ENCODE measurements at places on chromosomes 11 and 22.

DNA sequence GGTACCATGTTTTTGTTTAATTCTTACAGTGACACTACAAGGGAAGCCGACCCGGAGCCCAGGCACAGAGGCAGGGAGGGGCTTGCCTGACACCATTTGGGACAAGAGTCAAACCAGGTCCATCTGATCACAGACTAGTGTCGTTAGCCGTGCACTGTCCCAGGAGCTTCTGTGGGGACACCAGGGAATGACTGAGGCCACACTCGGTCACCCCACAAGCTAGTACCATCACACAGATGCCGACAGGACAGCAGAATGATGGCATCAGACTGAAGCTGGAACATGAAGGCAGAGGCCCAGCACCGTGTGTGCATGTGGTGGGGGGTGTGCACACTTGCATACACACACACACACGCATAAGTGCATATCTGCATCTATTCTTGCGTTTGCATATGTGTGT is 61.5 kb upstream of the NECTIN1 start:
- no peak for DNase-seq
- H3K27ac ChIP-seq: no peak overlapping the region
- H3K4me3 ChIP-seq: no peak overlapping the region

GRCh38 chr11:101707477-101707876 is 123.7 kb upstream of the TRPC6 start:
- H3K4me3 ChIP-seq: no peak overlapping the region
- H3K27ac ChIP-seq: no peak overlapping the region
- H3K4me1 ChIP-seq: no peaks in the 10 kb centered on the region
- H3K36me3 ChIP-seq: no peaks in the 10 kb centered on the region
- no peak for DNase-seq

- H3K27ac ChIP-seq: peak overlapping the region; percentile 77
- no peak for DNase-seq
- no peaks in the 10 kb centered on the region for H3K27me3 ChIP-seq
- H3K4me1 ChIP-seq: peaks cover 9% of the 10 kb centered on the region
- peak overlapping the region; percentile 97 for H3K4me3 ChIP-seq
- peaks cover 5% of the 10 kb centered on the region for H3K36me3 ChIP-seq
These were observed 737 bp downstream of the PPP2R1B start for GRCh38 chr11:111765320-111765983.

DNA sequence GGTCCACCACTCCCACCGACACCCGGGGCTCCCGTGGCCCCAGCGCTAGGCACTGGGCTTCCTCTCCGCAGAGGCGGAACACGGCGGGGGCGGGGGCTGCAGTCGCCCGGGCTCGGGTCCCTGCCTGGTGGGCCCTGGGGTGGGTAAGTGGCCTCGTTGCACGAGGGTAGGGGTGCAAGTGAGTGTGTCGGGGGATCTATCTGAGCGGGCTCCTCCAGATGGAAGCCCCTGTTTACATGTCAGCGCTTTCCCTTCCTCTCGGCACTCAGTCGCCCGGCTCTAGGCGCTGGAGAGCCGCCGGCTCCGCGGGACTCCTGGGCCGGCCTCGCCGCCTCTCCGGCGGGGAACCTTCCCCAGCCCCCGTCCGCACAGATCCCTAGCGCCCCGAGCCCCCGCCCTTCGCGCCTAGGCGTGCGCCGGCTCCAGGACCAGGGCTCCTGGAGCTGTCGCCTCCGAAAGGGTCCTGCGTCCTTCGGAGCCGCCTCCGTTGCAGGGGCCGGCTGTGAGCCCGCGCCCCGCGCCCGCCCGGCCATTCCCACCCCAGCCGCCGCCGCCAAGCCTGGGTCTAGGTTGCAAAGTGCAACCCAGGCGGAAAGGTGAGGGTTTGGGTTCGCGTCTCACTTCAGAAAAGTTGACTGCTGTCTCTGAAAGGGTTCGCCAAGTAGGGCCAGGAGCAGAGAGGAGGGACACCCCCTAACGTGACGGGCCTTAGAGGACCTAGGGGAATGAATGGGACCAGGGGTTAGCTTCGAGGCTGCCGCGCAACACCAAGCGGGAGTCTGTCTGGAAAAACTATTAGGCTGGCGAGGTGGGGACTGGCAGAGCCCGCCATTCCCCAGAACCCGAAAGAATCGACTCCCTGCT is 978 bp downstream of the FLI1 start:
- DNase-seq: peak; percentile 53
- peaks cover 29% of the 10 kb centered on the region for H3K36me3 ChIP-seq
- H3K27ac ChIP-seq: peak overlapping the region; percentile 84
- H3K4me3 ChIP-seq: peak overlapping the region; percentile 94

DNA sequence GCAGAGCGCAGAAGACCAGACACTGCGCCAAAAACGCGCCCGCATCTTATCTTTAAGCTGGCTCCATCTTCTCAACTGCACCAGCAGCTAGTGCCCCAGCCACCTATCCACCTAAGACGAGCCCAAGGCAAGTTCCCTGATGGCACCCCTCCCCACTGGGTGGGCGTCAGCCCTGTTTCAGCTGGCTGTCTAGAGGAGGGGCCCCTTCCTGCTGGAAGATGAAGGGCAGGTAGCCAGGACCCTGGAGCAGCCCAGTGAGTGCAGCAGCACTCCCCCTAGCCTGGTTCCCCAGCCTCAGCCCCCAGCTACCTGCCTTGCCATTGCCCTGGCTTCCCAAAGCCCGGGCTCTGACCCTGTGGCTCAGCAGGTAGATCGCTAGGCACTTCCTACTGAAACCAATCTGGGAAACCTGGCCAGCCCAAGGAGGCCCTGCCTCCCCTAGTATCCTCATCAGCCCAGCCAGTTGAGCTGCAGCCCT is 28.3 kb downstream of the ARVCF start:
- H3K4me1 ChIP-seq: peaks cover 13% of the 10 kb centered on the region
- DNase-seq: no peak
- no peak overlapping the region for H3K4me3 ChIP-seq
- no peak overlapping the region for H3K27ac ChIP-seq
- H3K36me3 ChIP-seq: no peaks in the 10 kb centered on the region

DNA sequence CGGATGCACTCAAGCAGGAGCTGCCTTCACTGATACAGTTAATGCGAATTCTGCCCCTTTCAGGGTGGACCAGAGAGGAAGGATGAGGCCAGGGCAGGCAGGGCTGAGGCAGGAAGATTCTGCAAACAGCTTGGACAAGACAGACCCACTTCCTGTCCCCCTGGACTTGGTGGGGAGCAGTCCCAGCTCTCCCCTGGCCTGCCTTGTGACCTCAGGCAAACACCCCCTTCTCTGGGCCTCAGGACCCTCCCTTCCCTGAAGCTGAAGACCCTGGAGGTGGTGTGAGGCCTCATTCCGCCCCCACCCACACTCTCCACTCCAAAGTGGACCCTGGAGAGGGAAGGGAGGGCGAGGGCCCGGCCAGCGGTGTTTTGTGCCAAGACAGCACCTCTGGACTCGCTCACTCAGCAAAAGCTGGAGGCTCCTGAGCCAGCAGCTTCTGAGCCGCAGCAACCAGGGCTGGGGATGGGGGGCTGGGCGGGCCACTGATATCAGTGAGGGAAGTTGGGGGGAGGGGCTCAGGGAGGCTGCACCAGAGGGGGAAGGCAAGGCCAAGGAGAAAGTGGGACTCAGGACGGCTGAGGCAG is 8.5 kb downstream of the RAB3IL1 start:
- H3K27ac ChIP-seq: no peak overlapping the region
- H3K4me1 ChIP-seq: no peaks in the 10 kb centered on the region
- no peak overlapping the region for H3K4me3 ChIP-seq
- H3K27me3 ChIP-seq: no peaks in the 10 kb centered on the region
- no peak for DNase-seq
- H3K36me3 ChIP-seq: no peaks in the 10 kb centered on the region

DNA sequence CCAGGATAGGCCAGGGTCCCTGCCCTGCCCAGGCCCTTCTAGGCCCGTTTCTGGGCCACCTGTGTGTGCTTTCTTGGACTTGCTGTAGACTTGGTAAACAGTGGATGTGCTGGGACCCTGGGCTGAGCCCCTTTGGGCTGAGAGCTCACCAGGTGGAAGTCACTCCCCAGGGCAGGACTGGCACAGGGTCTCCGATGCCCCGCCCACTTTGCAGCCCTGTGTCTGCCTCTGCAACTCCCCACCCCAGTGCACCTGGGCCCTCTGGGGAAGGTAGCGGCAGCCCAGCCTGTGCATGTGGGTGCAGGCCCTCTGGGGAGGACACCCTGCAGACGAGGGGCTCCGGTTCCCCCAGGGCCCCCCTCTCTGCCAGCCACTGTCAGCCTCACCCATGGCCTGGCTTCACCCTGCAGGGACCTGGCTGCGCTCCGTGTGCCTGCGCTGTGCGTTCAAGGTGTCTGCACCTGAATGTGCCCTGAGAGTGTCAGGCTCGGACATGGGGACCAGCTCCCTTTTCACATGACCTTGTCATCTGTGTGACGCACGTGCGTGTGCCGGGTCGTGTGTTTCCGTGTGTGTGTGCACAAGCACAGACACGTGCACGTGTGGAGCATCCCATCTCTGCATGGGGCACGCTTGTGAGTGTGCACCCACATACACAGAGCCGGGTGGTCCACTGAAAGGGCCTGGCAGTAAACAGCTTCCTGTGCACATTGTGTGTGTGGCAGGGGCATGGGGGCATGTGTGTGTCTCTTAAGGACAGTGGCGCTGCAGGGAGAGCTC is 118.5 kb downstream of the KCNQ1OT1 start:
- H3K36me3 ChIP-seq: peaks cover 10% of the 10 kb centered on the region
- no peak overlapping the region for H3K4me3 ChIP-seq
- H3K27me3 ChIP-seq: no peaks in the 10 kb centered on the region
- no peak overlapping the region for H3K27ac ChIP-seq
- no peak for DNase-seq

DNA sequence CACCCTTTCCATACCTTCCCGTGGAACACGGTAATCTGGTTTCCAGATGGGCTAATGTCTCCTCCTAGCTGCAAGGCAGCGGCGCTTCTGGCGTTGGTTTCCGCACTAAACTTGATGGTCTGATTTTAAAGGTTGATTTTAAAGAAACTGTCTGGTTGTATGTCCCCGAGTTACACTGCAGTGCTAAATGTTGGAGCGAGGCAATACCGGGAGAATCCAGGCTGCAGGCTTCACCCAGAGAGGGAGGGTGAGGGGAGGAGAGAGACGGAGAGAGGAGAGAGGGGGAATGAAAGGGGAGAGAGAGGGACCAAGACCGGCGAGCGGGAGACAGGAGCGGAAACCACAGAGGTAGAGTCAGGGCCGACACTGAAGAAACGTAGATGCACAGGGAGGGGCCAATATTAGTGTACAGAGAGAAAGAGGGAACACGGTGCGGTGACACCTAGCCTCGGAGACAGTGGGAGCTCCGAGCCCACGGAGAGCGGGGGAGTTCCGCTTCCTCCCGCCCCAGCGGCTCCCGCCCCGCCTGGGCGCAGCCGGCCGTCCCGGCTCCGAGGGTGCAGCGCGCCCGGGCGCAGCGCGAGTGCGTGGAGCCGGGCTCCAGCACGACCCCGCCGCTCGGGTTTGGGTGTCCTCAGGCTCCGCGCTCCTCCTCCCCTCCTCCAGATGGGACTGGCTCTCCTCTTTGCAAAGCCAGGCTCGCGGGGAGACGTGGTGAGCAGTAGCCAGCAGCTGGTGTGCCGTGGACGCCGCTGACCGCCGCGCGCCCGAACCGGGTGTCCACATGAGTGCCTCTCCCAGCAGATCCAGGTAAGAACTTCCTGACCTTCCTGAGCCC is 71.9 kb upstream of the GRAMD1B start:
- H3K36me3 ChIP-seq: no peaks in the 10 kb centered on the region
- peaks cover 7% of the 10 kb centered on the region for H3K4me1 ChIP-seq
- no peak overlapping the region for H3K4me3 ChIP-seq
- H3K27ac ChIP-seq: no peak overlapping the region
- no peaks in the 10 kb centered on the region for H3K27me3 ChIP-seq

GRCh38 chr11:94828088-94828487 is 59.9 kb downstream of the AMOTL1 start:
- no peaks in the 10 kb centered on the region for H3K27me3 ChIP-seq
- no peak for DNase-seq
- no peak overlapping the region for H3K27ac ChIP-seq
- no peak overlapping the region for H3K4me3 ChIP-seq

DNA sequence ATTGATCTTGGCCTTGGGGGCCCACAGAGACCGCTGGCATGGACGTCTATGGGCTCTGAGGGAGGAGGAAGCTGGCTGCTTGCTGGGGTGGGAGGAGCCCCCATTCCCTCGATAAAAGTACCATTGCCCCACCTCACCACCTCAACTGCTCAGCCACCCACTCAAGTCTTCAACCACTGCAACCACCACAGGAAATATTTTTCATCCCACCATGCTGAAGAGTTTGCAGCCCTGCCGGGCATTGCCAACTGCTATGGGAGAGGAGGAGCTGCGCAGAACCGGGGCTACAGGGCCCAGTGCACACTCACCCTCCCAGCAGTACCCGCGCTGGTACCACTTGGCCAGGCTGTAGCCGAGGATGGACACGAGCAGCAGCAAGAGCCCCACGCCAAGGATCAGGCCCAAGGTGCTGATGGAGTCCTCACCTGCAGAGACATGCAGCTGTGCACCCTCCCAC is 29.2 kb downstream of the IL10RA start:
- no peaks in the 10 kb centered on the region for H3K36me3 ChIP-seq
- H3K4me1 ChIP-seq: peaks cover 66% of the 10 kb centered on the region
- no peak overlapping the region for H3K4me3 ChIP-seq
- DNase-seq: peak; percentile 60
- H3K27me3 ChIP-seq: no peaks in the 10 kb centered on the region
- H3K27ac ChIP-seq: peak overlapping the region; percentile 60

DNA sequence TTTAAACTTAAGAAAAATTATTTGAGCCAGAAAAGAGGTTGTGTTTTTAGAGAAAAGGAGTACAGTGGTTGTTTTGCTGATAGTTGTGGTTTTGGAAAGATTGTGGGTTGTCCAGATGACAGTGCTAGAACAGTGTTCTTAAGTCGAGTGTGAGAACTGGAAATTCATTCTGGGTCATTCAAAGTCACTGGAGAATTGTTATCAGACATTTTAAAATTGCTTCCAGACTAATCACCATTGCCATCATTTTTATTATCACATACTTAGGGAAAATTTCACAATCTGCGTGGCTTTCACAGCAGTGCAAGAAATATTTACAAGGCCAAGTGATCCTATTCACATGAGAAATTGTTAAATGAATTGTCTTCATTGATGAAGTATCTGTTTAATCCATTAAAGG is 242.2 kb upstream of the DDI1 start:
- no peaks in the 10 kb centered on the region for H3K27me3 ChIP-seq
- H3K4me3 ChIP-seq: no peak overlapping the region
- H3K4me1 ChIP-seq: no peaks in the 10 kb centered on the region
- DNase-seq: no peak

GRCh38 chr22:23525510-23525909 is 54.6 kb downstream of the IGLL1 start:
- no peaks in the 10 kb centered on the region for H3K27me3 ChIP-seq
- H3K36me3 ChIP-seq: no peaks in the 10 kb centered on the region
- no peak overlapping the region for H3K27ac ChIP-seq
- H3K4me1 ChIP-seq: peaks cover 13% of the 10 kb centered on the region
- no peak for DNase-seq

- no peaks in the 10 kb centered on the region for H3K36me3 ChIP-seq
- no peaks in the 10 kb centered on the region for H3K27me3 ChIP-seq
- H3K4me3 ChIP-seq: no peak overlapping the region
- H3K4me1 ChIP-seq: no peaks in the 10 kb centered on the region
These were observed 26.3 kb upstream of the EHF start for GRCh38 chr11:34594603-34595002.

Measured in B cell (primary cell).